Cardiac muscle cell (in vitro differentiated cells and primary cell): ENCODE measurements at places on chromosomes 2 and 18. TPM values are rescaled to one million over a fixed set of nuclear protein-coding genes. Genes with fewer than 3 reads are reported as not detected.

GRCh38 chr18:2515908-2516625 lies 55.2 kb downstream of the METTL4 start:
- no peak for DNase-seq

- peak; percentile 56 for DNase-seq
These were observed 195.4 kb downstream of the FAM210A start for GRCh38 chr18:13530879-13531387.

DNA sequence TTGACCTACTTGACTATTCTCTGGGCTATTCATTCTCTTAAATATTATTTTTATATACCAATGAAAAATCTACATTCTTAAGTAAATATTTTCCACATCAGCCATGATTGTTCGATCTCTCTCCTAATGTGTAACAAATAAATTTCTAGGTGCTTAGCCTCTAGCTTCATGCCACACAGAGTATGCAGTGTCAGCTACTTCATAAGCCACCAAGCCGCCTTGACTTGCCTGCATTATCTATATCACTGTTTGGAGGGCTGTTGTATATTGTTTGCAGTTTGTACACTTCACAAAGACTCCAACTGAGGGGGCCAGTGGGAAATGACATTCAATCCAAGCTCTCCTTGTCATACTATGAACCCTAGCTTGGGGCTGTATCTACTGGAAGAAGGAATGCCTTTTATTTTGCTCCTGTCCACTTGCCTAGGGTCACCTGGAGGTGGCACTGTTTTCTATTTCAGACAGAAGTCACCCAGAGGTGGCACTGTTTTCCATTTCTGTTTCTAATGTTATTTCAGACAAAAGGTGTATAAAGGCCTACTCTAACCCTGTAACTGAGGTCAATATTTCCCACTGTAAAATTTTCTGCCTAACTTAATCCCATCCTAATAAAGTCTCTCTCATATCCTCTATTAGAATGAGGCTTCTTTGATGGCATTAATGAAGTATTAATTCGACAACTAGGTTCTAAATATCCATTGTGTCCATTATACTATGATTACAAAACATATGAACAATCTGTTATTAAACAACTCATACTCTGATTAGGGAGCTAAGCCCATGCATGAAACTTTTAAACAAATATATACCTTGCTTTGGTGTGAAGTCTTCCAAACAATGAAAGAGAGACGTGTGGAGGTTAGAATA lies 36.4 kb downstream of the COL5A2 start:
- DNase-seq = peak; percentile 74

GRCh38 chr2:196322973-196323810 lies 151.8 kb upstream of the STK17B start:
- no peak for DNase-seq

DNA sequence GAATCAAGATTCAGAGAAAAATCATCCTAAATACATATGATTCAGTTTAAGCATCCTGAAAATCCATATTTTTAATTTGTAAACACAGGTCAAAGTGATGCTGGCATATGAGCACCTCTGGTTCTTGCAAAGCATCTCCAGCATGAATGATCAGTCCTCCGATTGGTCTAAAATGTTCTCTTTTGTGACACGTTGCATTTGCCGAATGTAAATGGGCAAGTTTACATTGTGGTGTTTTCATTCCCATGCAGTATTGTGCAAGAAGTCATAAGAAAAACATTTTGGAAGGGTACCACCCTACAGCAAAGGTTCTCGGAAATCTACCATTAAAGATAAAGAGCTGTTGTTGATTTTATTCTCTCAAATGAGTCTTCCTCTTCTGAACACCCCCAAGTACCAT lies 108.0 kb upstream of the UNC80 start:
- DNase-seq = no peak

GRCh38 chr2:164589522-164589921 lies 31.8 kb downstream of the GRB14 start:
- no peak for DNase-seq

GRCh38 chr2:203344667-203345066 lies 16.5 kb downstream of the ABI2 start:
- DNase-seq = no peak

The ADCY3 gene
- 9.2 and 9.9 TPM in 2 replicates for total RNA-seq

DNA sequence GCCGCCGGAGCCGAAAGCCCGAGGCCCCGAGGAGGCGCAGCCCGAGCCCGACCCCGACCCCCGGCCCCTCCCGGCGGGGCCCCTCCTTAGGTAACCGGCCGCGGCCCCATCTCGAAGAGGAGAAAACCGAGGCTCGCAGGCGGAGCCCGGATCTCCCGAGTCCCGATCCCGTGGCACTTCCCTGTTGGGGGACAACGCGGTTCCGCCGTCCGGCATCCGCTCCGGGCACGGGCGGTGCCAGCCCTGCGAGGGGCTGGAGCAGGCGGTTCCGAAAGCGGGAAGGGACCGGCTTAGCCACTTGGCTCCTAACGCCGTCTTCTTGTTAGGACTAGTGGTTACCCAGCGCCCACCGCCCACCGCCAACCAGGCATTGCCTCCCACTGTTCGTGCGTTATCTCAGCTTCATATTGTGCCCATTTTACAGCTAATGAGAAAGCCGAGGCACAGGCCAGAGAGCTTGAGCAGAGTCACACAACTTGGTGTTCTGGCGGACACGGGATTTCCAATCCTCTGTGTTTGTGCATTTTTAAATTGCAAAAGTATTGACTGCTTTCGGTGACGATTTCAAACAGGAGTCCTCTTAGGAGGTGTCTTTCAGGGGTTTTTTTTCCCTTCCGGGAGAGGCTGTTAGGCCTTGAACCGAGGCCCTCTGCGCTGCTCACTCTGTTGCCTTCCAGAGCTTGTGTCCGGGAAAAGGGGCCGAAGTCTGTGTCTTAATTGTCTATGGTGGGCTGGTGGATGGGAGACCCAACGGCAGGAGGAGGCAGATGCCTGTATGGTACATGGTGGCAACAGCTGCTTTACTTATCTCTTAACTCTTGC lies 562 bp downstream of the CENPA start:
- no peak for DNase-seq

DNA sequence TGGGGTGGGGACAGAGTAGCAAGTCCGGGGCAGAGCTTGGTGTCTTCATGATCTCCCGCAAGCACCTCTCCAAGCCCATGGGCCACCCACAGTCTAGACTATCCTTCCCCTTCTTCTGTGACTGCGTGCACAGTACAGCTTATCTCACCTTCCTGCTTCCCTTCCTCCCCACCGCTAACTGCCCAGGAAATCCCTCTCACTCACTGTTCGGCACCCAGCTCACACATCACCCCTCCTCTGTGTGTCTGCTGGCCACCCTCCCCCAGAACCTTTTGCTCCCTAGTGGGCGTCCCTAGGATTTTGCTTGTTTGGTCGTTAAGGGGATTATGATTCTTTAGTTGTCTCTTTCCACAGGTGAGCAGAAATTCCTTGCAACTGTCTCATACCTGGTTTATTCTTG lies 31.5 kb upstream of the SMAD7 start:
- DNase-seq = no peak

GRCh38 chr18:13424363-13424762 lies 205.8 kb downstream of the LDLRAD4 start:
- no peak for DNase-seq

DNA sequence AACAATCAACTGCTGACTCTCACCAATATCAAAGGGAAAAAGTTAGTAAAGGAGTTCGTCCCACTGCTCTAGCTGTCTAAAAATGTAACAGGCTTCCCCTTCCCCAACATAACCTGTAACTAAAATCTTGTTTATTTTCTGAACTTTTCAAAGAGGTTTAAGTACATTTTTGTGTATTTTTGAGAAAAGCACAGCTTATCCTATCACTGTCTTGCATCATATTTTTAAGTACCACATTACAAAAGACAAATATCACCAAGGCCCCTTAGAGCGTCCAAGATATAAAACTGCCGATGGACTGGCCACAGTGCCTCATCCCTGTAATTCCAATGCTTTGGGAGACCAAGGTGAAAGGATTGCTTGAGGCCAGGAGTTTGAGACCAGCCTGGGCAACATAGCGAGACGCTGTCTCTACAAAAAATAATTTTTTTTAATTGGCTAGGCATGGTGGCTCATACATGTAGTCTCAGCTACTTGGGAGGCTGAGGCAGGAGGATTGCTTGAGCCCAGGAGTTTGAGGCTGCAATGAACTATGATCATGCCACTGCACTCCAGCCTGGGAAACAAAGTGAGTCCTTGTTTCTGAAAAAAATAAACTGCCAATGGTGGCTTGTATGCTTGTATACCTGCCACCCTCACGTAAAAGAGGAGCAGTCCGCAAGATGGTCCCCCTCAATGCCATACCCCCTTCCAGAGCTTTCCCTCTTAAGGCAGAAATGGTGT lies 21.2 kb upstream of the LAPTM4A start:
- peak; percentile 42 for DNase-seq

DNA sequence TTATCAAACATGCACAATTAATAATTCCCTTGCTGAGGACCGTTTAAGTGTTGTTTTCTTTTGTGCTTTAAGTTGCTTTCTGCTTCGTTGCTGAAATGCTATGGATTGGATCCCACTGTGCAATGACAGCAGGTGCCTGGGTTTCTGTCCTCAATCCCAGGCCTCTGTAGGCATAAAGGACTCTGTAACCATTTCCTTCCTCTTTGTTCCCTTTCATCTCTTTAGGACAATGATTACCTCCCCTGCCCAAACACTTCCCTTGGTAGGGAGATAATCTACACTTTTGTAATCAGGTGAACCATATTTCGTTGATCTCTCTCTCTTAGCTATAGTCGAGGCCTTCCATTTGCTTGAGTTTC lies 58.6 kb upstream of the LYPD6B start:
- no peak for DNase-seq

DNA sequence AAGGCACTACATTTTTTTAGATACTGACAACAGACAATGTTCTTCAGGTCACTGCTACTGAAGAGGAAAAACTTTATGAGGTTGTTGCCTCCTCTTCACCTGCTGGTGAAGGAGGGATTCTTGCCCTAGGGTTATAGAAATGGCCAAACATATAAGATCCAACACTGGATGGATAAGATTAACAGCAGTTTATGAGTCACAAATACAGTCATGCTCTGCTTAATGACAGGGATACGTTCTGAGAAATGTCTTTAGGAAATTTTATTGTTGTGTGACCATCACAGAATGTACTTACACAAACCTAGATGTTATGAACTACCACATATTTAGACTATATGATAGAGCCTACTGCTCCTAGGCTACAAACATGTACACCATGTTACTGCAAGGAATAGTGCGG lies 57.4 kb upstream of the AMMECR1L start:
- no peak for DNase-seq

GRCh38 chr2:238415036-238415764 lies 11.5 kb upstream of the ASB1 start:
- no peak for DNase-seq

GRCh38 chr2:65818873-65819451 lies 386.6 kb upstream of the SPRED2 start:
- peak; percentile 3 for DNase-seq

GRCh38 chr2:19722531-19722971 lies 179.2 kb downstream of the TTC32 start:
- no peak for DNase-seq

DNA sequence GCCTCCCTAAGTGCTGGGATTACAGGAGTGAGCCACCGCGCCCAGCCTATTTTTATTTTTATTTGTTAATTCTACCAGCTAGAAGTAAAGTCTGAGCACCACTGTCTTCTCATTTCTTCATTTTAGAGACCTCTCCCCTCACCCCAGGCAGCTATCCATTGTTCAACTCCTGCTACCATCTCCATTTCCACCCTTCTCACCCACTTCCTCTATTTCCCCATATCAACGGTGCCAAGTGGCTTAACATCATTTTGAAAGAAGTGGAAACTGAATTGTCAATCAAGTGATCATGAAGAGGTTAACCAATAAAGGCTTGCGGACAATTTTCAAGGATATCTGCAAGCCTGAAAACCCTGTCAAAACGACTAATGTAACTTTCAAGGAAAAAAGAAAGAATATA lies 323.1 kb downstream of the NBAS start:
- DNase-seq = no peak

DNA sequence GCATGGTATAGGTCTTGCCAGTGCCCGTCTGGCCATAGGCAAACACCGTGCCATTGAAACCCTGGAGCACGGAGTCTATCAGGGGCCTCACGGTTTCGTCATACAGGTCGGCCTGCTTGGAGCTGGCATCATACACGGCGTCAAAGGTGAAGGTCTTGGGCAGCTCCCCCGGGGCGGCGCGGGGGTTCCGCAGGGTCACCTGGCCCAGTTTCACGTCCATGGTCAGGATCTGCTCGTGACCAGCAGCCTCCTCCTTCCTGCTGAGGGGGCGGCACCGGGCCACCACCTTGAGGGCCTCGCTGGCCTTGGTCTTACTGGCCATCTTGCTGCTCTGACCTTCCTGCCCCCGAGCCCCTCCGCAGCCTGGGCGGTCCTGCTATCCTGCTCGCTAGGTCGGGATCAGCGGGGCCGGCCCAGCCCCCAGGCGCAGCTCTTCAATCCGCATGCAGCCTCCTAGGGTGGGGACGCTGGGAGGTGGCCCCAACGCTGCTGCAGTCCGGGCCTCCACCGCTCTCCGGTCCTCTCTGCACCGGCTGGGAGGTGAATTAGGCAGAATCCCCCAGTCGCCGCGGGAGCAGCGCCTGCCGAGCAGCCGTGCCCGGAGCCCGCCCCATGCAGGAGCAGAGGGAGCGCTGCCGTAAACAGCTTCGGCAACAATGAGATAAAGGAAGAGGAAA lies 563 bp downstream of the KIF3C start:
- DNase-seq = peak; percentile 39

- no peak for DNase-seq
These were observed 308.1 kb downstream of the TMX3 start for GRCh38 chr18:68406761-68407160.

The DSC3 gene
- 1.2 and 3.3 TPM in 2 replicates for total RNA-seq

DNA sequence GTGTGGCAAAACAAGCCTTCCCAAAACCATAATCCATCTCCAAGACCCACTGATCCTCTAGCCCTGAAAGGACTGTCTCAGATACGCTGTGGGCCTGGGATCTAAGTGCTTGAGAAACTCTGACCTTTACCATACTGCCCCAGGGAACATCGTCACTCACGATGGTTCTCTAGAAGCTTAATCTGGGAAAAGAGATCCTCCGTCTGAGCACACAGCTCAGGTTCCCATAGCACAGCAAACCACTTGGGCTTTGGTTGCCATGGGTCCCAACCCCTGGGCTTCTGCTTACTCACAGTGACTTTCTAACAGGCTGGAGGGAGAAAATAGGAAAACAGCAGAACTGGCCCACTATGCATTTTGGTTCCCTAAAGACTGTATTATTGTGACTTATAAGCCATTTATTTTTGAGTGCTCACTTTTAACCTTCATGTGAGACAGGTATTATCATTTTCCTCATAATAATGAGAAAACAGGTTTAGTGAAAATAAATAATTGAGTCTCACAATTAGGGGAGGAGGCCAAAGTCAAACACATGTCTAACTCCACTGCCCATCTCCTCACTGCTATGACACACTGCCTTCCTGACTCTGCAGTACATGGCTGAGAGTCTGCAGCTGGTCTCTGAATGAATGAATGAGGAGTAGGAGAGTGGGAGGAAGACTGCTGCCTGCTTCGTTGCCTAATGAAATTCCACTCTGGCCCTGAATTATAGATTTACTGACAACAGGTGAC lies 46.7 kb downstream of the REEP1 start:
- peak; percentile 50 for DNase-seq

The ALKAL2 gene
- 0.95 TPM in 1 of 2 replicates, not detected in the other for total RNA-seq

- no peak for DNase-seq
These were observed 497.2 kb upstream of the NETO1 start for GRCh38 chr18:73365018-73365417.
